ENCODE measurements at places on chromosomes 7 and 10. TPM values are rescaled to one million over a fixed set of nuclear protein-coding genes. Genes with fewer than 3 reads are reported as not detected.

GRCh38 chr7:112233048-112233697 is 26.7 kb downstream of the ZNF277 start:
- H3K27me3 ChIP-seq: no peaks in the 10 kb centered on the region
- H3K27ac ChIP-seq: no peak overlapping the region
- no peak overlapping the region for H3K4me3 ChIP-seq

DNA sequence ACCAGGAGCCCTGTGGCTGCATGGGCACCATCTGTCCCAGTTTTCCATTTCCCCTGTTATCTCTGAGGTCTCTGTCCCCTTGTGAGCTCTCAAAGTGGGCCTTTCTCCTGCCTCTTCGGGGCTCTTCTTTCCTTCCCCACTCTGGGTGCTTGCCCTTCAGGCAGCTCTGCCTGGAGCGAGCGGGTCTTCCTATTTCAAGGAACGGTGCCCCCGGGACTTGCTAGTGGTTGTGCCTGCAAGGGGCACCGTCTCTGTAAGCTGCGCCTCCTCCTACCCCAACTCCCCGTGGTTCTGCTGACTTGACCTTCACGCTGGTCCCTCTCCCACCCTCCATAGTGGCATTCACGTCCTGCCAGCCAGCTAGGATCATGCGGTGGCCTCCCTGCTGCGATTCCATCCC is 110.1 kb downstream of the DOCK1 start:
- H3K4me1 ChIP-seq: no peaks in the 10 kb centered on the region
- H3K36me3 ChIP-seq: no peaks in the 10 kb centered on the region
- H3K4me3 ChIP-seq: no peak overlapping the region
- H3K27ac ChIP-seq: no peak overlapping the region
- no peaks in the 10 kb centered on the region for H3K27me3 ChIP-seq
- DNase-seq: no peak

Gene NAT16
- not detected for total RNA-seq

Gene OPN4
- not detected for total RNA-seq

DNA sequence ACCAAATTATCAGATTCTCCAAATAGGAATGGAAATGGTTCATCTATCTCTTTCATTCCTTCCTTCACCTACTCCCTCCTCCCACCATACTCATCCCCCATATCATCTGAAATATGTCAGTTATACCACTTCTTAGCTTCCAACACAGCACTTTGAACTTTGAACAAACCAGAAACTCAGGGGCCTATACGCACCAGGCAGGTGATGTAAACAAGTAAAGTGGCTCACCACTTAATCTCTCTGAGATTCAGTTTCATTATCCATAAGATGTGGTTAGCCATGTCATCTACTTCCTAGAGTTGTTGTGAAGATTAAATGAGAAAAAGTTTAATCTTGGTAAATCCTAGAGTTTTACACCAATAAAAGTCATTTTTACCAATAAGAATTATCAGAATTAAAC is 65.9 kb upstream of the LRRN3 start:
- DNase-seq: peak; percentile 37
- no peak overlapping the region for H3K4me3 ChIP-seq

DNA sequence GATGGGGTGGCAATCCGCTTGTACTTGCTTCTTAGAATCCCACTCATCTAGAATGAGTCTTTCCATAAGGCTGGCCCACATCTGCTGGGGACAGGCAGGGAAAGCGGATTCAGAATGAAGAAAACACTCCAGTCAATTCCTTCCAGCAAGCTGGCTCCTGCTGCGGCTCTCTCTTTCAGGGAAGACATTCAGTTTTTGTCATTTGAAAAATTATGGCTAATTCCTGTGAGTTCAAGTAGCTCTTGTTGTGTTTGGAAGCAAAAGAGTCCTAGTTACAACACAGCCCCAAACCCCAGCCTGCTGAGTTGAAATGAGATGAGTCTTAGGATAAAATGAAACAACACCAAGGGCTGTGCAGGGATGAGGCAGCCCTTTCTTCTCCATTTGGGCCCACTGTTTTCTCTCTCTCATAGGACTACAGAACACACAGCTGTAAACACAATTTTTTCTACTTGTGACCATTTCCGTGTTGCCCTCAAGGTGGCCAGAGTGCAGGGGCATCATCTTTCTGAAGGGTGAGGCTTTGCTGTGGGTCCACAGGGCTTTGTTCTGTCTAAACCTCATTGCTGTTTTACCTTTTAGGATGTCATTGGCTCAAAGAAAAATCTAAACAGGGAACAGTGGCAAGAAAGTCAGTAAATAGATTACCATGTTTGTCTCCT is 90.8 kb upstream of the EEPD1 start:
- no peak for DNase-seq
- no peak overlapping the region for H3K27ac ChIP-seq
- no peak overlapping the region for H3K4me3 ChIP-seq
- H3K27me3 ChIP-seq: no peaks in the 10 kb centered on the region
- no peaks in the 10 kb centered on the region for H3K36me3 ChIP-seq
- no peaks in the 10 kb centered on the region for H3K4me1 ChIP-seq

Gene ANKRD61
- total RNA-seq: not detected

Gene LRRC4
- total RNA-seq: 0.82 TPM

Gene C7orf57
- not detected for total RNA-seq

DNA sequence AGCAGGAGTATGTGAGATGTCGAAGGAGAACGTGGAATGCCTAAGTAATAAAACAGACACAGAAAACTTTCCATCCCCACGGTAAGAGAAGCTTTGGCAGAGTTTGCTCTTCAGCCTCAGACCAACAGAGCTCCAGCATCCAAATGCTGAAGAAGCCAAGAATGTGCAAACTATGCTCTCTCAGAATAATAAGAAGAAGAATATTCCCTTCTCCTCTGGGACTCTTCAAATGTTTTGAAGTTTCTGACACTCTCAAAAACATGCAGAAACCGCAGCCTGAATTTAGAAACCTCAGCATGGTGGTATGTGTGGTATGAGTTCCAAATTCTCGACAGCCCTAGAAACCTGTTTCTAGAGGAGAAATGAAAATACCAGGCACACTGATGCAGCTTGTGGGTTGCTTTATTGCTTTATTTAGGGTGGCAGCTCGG is 113.3 kb downstream of the KCNMA1 start:
- H3K27ac ChIP-seq: no peak overlapping the region
- H3K4me3 ChIP-seq: no peak overlapping the region
- no peaks in the 10 kb centered on the region for H3K36me3 ChIP-seq
- DNase-seq: no peak
- H3K27me3 ChIP-seq: no peaks in the 10 kb centered on the region
- H3K4me1 ChIP-seq: no peaks in the 10 kb centered on the region

DNA sequence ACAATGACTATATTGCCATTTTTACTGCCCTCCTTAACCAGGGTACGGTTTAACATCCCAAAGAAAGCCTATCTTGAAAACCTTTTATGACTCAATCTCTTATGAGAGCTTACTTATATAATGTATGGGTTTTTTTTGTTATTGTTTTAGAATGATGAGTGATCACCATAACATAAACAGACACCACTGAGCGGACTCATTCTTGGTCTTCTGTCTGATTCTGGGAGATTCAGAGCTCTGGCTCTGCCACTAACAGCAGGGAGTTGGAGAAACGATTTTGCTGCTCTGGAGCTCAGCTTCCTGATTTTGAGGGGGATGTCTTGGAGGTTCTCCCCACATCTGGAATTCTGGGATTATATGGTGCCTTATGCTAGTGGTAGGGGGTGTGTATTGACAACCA is 244.1 kb downstream of the FRMD4A start:
- no peak overlapping the region for H3K27ac ChIP-seq
- no peaks in the 10 kb centered on the region for H3K4me1 ChIP-seq
- DNase-seq: no peak
- no peak overlapping the region for H3K4me3 ChIP-seq
- no peaks in the 10 kb centered on the region for H3K27me3 ChIP-seq
- no peaks in the 10 kb centered on the region for H3K36me3 ChIP-seq

Gene OR6V1
- total RNA-seq: not detected

GRCh38 chr7:30688718-30689221 is 6.5 kb upstream of the CRHR2 start:
- no peak overlapping the region for H3K27ac ChIP-seq
- no peaks in the 10 kb centered on the region for H3K27me3 ChIP-seq
- no peak overlapping the region for H3K4me3 ChIP-seq
- H3K36me3 ChIP-seq: no peaks in the 10 kb centered on the region

Gene C7orf33
- not detected for total RNA-seq

DNA sequence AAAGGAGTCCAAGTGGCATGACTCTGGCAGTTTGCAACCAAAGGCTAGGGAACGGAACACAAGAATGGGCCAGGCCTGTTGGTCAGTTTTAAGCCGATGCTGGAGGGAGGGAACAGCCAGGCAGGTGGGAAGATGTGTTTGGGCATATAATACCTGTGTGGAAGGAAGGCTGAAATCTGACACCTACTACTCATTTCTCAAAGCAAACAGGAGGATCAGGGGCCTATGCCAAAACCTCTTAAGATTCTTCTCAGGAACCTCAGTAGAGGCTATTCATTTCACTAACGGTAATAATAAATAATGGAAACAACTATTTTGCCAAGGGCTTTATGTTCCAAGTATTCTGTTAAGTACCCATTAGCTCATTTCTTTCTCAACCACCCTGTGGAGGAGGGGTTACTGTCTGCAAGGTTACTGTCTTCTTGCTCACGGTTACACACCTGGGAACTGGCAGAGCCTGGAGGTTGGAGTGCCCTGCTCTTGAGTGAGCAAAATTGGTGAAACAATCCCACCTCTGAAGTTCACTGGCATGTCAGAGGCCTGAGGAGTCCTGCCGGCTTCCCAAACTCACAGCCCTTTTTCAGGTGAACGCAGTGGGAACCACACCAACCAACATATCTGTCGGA is 35.5 kb downstream of the GOT1 start:
- H3K27me3 ChIP-seq: no peaks in the 10 kb centered on the region
- no peak for DNase-seq
- no peak overlapping the region for H3K4me3 ChIP-seq
- H3K4me1 ChIP-seq: no peaks in the 10 kb centered on the region

DNA sequence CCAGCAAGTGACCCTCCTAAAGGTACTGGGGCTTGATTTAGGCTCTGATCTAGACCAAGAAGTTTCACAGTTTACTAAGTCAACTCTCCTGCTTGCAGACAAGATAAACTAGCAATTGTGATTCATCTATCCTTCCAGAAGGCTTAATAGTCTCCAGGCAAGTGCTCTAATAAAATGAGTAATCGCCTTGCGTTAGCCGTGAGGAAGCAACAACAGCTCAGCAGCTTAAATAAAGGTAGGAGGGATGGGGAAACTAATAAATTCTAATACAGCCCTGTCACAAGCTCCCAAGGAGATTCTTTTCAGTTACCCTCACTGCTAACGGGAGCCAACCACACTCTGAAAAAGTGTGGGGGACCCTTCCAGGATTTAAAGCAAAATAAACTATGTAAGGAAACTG is 48.4 kb downstream of the FRMD4A start:
- DNase-seq: no peak
- H3K27me3 ChIP-seq: no peaks in the 10 kb centered on the region
- no peaks in the 10 kb centered on the region for H3K36me3 ChIP-seq
- H3K4me1 ChIP-seq: no peaks in the 10 kb centered on the region
- H3K4me3 ChIP-seq: no peak overlapping the region
- no peak overlapping the region for H3K27ac ChIP-seq

- H3K4me1 ChIP-seq: no peaks in the 10 kb centered on the region
- no peak overlapping the region for H3K27ac ChIP-seq
- no peak overlapping the region for H3K4me3 ChIP-seq
Observed at GRCh38 chr7:112162142-112162766, 43.9 kb downstream of the DOCK4 start.

DNA sequence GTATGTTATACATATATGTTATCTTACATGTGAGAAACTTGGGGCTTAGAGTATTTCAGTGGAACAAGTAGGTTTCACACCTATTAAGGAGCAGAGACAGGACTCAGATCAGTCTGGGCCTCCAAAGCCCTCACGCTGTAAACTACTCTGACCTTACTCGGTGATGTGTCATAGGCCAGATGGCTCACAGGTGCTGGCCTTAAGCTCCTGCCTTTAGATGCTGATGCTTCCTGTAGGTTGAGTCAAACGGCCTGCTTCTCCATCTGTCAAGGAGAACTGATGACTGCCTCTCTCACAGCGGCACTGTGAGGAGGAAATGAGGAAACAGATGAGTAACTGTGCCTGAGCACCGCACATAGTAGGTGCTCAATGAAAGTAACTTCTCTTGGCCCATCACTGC is 312.6 kb upstream of the COBL start:
- no peaks in the 10 kb centered on the region for H3K27me3 ChIP-seq
- no peak overlapping the region for H3K27ac ChIP-seq
- no peaks in the 10 kb centered on the region for H3K36me3 ChIP-seq
- H3K4me1 ChIP-seq: no peaks in the 10 kb centered on the region

DNA sequence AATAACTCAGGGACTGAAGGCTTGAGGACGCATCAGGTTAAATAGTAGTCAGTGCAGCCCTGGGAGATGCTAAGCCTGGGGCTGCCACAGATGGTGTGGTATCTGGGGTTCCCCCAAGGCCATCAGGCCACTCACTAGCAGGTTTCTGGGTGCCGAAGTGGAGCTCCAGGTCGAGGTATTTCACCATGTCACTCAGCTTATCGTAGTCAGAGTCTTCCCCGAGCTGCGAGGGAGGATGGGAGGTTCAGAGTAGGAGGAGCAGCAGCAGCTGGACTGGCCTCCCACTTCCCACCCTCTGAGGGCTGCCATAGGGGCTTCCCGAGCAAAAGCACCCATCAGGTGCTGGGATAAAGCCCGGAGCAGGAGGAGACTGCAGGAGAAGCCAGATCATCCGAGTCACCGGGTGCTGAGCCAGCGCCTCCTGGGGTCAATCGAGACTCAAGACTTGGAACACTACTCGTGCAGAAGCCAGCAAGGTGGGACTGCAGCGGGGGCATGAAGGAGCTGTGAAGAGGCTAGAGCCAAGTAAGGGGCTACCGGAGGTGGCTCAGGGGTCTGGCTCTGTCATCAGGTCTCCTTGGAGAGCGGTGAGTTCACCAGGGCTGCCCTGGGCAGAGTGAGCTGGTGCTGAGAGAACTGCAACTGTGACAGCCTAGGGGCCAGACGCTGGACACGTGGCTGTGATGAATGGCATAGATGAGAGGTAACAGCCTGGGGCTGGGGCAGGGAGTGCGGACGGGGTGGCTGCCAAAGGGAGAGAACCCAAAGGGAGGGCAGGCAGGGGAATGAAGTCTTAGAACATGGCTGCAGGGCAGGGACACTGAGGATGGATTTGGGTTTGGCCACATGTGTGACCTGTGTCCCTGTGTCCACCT is 45.3 kb downstream of the GRID2IP start:
- H3K4me3 ChIP-seq: no peak overlapping the region
- no peaks in the 10 kb centered on the region for H3K27me3 ChIP-seq
- DNase-seq: no peak

- H3K27ac ChIP-seq: no peak overlapping the region
- no peaks in the 10 kb centered on the region for H3K27me3 ChIP-seq
- no peak for DNase-seq
- H3K36me3 ChIP-seq: no peaks in the 10 kb centered on the region
- no peak overlapping the region for H3K4me3 ChIP-seq
- no peaks in the 10 kb centered on the region for H3K4me1 ChIP-seq
Observed at GRCh38 chr10:22894714-22895113, 33.1 kb upstream of the ARMC3 start.

GRCh38 chr10:119633538-119634218 is 17.5 kb upstream of the BAG3 start:
- no peak for DNase-seq
- no peaks in the 10 kb centered on the region for H3K36me3 ChIP-seq
- no peak overlapping the region for H3K27ac ChIP-seq

GRCh38 chr10:59832506-59832905 is 73.8 kb downstream of the CCDC6 start:
- no peak overlapping the region for H3K27ac ChIP-seq
- no peaks in the 10 kb centered on the region for H3K4me1 ChIP-seq
- H3K4me3 ChIP-seq: no peak overlapping the region
- H3K36me3 ChIP-seq: no peaks in the 10 kb centered on the region
